Renal cortical epithelial cell (primary cell): ENCODE measurements at places on chromosomes 13 and 19.

DNA sequence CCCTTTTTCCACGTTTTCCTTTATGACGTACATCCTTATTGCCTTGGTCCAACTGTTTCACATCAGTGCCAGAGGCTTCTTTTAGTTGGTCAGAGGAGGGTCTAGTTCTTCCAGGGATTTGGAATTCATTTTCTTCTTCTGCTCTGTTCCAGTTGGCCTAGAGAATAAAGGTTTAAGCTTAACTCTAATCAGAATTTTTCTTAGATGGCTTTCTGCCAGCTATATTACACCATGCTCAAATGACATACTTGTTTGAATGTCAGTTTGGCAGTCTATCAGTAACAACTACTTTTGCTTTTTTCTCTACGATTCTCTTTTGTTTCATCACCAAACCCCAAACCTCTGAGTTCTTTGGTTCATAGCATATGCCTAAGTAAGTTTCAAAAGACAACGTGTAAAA lies 16.8 kb downstream of the SPART start:
- DNase-seq = no peak

GRCh38 chr19:944171-944567 lies 18.3 kb downstream of the ARID3A start:
- no peak for DNase-seq

DNA sequence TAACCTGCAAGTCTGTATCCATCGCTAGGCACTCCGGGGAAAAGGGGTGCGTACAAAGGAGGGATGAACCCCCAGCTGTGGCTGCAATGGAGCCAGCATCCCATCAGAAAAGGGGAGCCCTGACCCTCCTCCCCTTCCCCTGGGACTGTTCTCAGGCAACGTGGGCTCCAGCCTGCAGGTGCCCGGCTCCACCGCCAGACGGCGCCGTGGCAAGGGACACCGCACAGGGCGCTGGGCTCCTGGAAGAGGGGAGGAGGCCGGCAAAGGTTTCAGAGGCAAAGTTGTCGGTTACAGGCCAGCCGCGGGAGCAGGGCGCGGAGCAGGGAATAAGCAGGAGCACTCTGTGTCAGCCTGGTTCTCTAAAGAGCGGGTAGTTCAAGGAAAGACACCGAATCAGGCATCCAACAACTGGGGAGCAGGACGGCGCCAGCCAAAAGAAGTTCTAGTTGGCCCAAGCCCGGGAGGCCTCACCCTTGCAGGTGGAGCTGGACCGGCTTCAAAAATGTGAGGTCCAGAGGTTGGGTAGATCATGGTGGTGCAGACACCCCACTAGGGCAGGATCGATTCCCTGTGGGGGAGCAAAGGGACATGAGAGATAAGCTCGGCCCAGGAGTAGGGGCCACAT lies 53.0 kb upstream of the ATP12A start:
- DNase-seq = no peak

DNA sequence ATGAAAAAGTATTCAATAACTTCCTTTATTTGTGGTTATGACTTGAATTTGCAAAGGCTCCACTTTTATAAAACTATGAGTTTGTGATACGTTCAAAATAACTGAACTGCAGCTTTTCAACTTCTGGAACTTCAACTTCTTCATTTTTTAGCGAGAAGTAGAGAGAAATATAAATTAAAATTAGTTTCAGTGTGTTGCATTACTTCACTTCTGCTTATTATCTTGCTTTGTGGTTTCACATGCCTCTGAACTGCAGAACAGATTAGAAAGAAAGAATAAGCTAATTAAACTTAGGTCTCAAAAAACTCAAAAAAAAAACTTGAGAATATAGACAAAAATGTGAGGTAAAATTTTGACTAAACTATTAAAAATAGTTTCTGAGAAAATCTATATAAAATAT lies 1073.4 kb downstream of the PCDH17 start:
- no peak for DNase-seq

GRCh38 chr19:844546-844971 lies 3.8 kb downstream of the PRTN3 start:
- DNase-seq = no peak

DNA sequence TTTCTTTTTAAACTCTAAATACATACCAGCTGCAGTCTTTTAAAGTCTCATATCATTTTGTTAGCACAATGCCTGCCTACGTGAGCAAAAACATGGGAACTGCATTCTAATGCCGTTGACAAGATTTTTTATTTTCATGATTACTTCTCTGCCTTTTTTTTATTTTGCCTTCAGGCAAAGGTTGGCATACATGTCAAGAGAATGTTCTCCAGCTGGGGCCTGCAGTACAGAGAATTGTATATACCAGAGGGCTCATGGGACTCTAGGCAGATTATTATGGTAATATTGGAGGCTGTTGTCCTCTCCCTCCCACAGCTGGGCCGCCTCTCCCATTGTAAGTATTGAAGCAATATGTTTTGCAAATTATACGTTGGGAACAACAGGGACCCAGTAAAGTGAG lies 53.9 kb upstream of the OBI1 start:
- DNase-seq = no peak

DNA sequence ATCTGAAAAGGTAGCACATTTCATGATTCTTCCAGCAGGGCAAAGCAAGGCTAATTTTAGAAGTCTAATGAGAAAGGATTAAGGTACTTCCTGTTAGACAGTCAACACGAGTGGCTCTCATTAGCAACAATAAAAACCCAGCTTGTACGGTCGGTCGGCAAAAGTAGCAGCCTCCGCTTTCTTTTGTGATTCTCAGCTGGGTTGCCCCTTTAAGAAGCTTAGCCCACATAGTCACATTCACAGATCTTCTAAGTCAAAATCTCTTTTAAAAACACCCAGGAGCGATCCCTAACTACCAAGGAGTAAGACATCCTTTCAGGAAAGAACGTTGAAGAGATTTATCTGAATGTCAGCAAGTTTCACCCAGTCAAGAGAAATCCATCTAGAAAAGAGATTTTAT lies 684.8 kb downstream of the DIAPH3 start:
- DNase-seq = no peak

DNA sequence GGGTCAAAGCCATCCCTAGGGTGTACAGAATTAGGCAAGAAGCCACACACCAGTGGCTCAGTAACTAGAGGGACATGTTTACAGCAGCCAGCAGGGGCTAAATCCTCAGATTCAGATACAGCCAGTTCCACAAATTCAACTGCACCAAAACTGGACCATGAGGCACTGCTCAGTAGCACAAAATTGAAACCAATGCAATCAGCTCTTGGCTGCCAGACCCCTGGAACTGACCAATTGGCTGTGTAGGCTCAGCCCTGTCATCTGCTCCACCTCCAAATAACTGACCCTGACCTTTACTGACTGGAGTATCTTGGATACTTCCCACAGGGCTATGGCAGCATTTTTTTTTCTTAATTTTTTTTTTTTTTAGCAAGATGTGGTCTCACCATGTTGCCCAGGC lies 226.5 kb downstream of the FOXO1 start:
- DNase-seq = no peak

DNA sequence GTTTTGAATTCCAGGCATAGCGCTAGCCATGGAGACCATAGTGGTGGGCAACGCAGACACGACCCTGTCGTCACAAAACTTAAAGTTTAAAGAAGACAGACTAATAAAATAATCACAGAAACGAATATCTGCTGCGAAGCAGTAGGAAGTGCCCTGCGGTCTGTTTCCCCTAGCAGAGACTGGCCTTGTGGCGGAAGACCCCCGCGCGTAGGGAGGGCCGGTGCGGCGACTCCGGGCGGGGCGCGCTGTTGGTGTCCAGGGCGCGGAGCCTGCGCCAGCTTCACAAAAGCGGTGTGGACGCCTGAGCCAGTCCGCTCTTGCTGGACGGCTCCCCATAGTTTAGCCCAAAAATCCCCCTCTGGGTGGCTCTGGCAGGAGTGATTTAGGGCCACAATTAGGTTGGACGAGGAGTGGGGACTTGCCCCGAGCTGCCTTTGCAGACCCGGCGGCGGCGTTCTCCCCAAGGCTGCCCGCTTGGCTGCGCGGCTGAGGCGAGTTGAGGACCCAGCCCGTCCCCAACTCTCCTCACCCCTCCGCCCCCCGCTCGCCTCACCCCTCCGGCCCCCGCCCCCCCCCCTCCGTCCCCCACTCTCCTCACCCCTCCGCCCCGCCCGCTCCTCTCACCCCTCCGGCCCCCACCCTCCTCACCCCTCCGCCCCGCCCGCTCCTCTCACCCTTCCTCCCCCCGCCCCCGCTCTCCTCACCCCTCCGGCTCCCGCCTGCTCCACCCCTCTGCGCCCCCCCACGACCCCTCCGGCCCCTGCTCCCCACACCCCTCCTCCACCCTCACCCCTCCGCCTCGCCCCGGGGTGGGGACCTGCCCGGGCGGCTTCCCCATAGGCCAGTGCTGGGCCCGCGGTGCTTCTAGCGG lies 14.2 kb upstream of the LATS2 start:
- no peak for DNase-seq

DNA sequence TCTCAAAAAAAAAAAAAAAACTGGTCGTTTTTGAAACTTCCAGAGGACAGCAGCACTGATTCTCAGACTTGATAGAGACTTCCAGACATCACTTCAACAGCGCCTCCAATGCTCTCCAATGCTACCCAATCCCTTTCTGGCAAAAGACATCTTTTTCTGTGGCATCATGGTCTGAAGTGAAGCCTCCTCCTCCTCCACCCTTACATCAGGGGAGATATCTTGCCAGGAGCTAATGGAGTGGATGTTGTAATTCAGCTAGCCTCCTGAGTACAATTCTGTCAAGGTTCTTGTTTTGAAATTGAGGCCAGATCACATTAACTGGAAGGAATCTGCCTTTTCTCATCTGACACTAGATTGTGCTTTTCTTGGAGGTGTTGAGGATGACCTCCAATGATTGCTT lies 24.2 kb downstream of the FXYD5 start:
- no peak for DNase-seq

GRCh38 chr19:29777781-29778309 lies 33.9 kb upstream of the CCNE1 start:
- DNase-seq = no peak

GRCh38 chr19:55094456-55095259 lies 19.0 kb downstream of the EPS8L1 start:
- no peak for DNase-seq
